ENCODE measurements at places on chromosomes 11 and 22.

DNA sequence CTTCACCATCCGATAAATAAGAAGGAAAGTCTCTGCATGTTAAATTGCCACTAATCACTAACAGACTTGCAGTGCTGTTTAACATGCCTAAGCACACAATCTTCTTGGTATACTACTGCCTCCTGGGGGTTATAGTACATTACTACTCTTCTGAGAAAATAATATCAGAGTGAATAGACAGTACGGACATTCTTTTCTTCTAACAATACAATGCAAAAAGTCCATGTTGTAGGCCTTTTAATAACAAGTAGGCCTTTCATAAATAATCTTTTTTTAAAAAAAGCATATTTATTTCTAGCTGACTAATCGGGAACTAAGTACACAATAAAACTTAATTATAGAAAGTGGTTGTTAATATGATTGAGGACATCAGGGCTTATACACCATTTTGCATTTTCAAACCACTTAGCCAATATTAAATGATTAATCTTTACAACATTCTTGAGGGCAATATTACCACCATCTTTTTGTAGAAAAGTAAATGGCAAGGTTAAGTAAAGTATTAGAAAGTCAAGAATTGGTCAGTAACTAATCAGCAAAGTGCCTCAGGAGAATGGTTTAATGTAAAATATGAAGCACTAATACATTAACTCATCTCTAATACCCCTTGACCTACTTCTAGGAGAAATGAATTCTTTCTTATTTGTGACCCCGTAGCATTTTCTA, 84.7 kb downstream of the TTC28 start:
- DNase-seq, result no peak

- DNase-seq, result no peak
Measured at GRCh38 chr11:115188188-115188897, 315.9 kb downstream of the CADM1 start.

DNA sequence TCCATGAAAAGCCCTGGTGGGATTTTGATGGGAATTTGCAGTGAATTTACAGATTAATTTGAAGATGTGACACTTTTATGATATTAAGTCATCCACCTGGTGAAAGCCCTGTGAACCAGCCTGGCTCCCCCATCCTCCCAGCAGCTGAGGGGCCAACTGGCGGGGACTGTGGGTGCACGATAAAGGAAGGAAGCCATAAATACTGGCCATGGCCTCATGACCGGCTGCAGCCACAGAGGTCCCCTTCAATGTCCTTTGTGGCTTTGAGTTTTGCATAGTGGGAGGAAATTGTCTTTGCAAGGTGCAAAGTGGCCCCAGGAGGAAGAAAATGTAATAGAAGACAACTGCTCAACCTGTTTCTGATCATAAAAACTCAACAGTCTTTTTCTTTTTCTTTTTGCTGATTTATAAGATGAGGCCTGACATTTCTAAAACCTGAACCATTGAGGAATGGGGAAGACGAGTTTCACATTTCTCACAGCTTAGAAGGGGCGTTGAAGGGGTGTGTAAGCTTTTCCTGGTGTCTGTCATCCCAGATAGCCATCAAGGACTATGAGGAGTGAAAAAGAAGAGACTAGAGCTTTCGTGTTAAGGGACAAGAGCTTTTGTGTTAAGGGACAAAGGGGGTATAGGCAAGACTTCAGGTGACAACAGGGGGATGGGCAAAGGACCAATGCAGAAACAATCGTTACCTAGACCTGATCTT, 6.3 kb upstream of the NDUFV1 start:
- DNase-seq, result no peak

DNA sequence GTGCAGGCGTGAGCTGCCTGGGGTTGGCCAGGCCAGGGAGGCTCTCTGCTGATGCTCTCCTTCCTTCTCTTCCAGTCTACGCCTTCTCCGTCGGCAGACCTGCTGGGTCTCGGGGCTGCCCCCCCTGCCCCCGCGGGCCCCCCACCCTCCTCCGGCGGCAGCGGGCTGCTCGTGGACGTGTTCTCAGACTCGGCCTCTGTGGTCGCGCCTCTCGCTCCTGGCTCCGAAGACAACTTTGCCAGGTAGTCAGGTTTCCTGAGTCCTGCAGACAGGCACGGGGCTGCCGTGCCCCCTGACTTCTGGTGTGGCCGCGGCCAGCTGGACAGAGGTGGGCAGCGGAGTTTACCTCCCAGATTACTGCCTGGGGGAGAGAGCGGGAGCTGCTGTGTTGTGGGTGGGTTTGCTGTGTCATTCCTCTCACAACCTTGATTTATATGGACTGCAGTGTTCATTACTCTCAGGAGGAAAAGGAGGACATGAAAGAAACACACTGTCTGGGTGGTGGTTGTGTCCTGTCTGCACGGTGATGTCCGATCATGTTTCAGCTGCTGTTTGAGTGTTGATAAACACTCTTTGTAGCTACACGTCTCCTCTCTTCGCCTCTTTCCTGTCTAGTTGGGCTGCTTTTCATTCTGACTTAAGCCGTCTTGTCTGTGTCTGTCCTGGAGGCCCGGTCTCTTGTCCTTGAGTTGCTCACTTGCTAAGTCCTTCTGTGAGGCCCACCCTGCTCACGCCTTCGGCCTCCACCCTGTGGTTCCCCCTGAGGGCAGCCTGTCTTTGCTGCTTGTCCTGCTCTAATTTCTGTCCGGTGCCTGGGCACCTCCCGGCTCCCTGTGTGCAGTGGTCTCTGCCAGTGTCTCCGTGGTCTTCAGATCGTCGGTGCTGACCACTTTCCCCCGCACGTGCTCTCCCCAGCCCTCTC, 35.9 kb downstream of the MUC6 start:
- no peak for DNase-seq

GRCh38 chr11:36240173-36240572, 49.1 kb downstream of the COMMD9 start:
- DNase-seq, result no peak

DNA sequence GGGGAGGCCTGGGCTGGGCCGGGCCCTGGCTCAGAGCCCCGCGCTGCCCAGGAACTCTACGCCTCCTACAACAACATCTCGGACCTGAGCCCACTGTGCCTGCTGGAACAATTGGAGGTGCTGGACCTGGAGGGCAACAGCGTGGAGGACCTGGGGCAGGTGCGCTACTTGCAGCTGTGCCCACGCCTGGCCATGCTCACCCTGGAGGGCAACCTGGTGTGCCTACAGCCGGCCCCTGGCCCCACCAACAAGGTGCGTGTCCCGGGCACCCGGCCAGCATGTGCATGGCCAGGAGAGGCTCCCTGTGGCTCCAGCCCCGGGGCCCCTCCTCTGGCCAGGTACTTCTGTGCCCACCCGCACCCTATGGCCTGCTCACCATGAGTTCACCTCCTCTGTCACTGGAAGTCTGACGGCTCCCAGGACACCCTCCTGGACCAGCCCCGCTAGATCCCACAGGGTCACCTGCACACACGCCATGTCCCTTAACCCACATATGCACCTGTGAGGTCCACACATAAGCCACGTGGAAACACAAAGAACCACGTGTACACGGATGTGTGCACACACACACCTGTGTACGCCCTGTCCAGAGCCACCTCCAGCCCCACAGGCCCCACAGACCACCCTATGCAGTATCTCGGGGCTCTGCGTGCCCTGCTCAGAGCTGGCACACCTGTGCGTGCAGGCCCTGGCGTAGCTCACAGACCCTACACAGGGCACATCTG, 10.4 kb downstream of the LMNTD2 start:
- no peak for DNase-seq

DNA sequence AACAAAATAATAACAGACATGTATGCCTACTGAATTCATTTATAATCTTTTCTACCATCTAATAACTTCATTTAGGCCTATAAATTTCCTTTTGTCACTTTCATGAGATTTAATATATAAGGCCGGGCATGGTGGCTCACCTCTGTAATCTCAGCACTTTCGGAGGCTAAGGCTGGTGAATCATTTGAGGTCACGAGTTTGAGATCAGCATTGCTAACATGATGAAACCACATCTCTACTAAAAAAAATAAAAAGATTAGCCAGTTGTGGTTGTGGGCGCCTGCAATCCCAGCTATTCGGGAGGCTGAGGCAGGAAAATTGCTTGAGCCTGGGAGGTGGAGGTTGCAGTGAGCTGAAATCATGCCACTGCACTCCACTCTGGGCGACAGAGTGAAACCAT, 14.2 kb upstream of the NTM start:
- DNase-seq, result no peak

GRCh38 chr11:99987821-99988470, 699.1 kb upstream of the ARHGAP42 start:
- no peak for DNase-seq

- DNase-seq, result no peak
Measured at GRCh38 chr11:128469220-128469619, 118.1 kb downstream of the ETS1 start.

DNA sequence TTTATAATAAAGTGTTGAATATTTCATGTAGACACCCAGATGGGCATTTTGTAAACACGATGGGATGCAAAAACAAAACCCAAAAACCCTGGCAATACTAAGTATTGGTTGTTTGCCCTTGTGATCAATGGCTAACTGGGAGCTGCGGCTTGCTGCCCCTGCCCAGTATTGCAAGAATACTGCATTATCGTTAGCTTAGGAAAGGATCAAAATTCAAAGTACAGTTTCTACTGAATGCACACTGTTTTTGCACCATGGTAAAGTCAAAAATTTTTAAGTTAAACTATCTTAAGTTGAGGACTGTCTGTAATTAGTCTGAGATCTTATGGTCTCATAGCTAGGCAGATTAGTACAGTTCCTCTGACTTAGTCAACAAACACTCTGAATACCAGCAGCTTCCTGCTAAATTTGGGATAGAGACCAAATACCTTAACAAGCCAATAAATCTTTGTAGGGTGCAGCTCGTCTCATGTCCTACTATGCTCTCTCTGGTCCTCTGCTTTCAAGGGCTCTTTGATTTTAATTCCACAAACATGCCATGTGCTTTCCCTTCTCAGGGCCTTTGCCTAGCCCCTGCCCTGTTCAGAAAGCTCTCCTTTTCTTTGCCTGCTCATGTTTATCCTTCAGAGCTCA, 4.0 kb downstream of the CCDC90B start:
- DNase-seq, result no peak

DNA sequence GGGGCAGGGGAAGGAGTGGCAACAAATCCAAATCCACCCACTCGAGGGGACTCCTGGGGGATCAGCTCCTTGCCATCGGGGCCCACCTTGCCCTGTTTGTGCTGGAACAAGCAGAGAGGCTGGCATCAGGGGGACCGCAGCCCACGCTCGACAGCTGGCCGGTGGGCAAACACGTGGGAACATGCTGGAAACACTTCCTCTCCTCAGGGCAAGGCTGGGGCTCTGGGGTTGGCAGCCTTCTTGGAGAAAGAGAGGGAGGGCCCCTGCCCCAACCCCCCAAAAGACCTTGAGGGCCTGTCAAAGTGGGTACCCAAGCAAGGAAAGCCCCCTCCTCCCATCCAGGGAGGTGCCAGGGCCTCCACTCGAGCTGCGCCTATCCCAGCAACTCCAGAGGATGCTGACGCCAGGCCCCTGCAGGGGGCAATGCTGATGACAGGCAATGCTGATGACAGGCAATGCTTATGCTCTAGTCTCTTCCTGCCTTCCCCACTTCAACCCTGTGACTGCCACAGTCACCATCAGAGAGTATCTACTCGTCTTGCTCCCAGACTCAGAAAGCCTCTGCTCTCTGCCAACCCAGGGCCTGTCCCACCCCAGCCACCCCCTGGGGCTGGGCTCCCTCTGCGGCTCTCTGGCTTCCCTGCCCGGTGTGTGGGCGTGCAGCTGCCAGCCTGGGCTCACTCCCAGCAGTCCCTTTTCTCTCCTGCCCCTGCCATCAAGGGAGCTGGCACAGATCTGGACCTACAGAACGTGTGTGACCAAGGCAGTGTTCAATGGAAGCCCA, 6.0 kb downstream of the ESS2 start:
- DNase-seq, result no peak

DNA sequence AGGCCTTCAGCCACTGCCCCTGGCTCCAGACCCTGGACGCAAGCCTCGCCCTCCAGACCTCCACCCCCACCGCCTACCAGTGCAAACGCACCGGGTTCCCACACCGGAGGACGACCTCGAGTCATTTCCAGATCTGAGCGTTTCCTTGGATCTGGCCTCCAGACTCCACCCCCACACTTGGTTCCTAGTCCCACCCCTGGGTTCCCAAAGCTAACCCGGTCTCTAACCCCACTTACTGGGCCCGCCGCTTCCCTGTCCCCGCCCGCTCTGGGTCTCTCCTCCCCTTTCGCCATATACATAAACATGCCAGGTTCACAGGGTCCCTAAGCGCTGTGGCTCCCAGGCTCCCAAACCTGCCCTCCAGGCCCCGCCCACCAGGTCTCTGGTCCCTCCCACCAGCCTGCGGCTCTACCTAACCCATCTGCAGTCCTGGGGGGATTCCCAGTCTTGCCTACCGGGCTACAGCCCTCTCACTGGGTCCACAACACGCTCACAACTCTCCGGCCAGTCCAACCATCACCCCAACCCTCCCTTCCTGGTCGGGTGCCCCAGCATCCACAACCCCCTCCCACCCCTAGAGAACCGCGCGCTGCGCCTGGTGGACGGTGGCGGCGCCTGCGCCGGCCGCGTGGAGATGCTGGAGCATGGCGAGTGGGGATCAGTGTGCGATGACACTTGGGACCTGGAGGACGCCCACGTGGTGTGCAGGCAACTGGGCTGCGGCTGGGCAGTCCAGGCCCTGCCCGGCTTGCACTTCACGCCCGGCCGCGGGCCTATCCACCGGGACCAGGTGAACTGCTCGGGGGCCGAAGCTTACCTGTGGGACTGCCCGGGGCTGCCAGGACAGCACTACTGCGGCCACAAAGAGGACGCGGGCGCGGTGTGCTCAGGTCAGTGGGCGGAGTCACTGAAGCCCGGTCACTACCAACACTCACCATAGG, 36.7 kb downstream of the CD6 start:
- no peak for DNase-seq

Measured in femur (tissue), 1 donor.